ENCODE measurements at places on chromosomes 2 and 18.

DNA sequence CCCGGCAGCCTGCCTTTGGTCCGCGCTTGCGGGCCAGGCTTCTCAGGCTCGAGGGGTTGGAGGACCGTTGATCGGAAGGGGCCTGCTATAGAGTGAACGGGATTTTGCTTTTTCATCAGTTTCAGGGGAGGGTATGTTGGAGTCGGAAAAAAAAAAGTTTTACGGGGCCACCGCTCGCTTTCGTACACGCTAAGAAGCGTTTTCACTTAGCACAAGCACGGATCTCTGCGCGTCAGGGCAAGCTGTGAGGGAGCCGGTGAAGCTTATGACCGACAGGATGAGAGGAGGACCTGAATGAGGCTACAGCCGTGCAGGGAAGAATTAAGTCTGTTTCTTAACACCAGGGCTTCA is 443 bp downstream of the CPSF3 start:
- peak; percentile 65 for DNase-seq

DNA sequence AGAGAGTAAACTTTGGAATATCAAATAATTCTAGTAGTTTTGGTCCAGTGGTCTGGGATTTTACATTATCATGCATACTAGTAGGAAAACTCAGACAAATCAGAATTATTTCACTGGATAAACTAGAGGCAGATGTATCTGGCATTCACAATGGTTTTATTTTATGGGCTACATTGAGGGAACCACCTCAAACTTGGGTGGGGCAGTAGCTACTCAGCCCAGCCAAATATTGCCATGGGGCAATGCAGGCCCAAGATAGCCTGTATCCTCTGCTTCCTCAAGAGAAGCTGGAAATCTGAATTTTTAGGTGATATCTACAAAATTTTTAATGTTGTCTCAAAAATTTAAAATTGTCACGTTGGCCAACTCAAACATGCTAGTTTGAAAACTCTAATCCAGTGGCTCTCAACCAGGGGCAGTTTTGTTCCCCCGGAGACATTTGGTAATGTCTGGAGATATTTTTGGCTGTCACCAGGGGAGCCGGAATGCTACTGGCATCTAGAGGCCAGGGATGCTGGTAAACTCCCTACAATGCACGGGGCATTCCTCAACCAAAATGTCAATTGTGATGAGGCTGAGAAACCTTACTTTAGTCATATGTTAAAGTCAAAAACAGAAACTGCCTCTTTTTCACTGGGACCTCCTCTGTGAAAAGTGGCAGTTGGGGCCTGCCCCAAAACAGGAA is 172.8 kb upstream of the SPRED2 start:
- DNase-seq = no peak

DNA sequence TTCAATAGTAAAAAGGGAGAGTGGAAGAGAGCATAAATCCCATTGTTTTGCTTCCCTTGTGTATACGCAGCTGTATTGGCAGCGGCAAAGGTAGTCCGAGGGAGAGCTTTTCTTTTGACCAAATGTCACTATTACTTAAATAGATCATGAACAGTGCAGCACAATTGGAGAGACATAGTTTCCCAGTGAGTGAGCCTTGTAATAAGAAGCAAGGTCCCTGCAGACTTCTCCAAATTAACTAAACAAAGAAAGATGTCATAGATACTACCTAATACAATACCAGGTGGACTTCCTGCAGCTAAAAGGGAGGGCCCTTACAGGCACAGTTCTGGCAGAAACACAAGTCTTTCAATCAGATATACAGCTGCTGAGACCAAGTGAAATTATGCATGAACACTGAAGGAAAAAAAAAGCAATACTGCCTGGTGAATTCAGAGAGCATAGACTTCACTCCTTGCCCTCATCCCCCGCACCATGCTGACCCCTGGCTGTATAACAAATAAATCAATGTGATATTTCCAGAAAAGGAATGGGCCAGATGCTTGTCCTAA is 404.7 kb upstream of the CDH2 start:
- no peak for DNase-seq

DNA sequence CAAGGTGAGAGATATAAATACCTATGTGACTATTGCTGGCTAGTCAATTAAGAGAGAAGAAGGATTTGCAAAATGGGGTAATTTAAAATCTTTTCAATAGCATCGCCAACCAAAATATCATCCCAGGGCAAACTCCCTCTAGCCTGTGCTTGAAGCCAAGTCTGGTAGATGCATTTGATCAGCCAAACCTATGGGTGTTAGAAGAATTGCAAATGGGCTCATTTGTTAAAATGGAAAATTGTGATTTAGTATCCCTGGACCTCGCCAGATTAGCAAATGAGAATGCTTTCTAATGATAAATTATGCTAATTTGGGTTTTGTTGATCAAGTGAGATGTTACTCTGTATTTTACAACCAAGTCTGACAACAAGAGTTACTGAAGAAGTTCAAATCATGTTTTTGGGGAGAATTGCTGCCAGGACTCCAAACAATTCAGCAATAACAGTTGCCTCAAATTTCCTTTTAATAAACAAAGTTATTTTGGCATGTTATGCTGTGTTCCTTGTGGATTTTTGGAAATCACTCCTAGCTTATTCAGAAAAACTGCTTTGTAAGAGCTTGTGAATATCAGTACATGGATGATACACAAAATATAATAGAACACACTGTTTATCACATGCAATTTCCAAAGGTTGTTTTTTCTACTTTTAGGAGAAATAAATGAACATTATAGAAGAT is 272.5 kb upstream of the PARD3B start:
- DNase-seq = no peak

- peak; percentile 84 for DNase-seq
These were observed 12.7 kb upstream of the FHOD3 start for GRCh38 chr18:36284671-36285295.

GRCh38 chr2:158013891-158014290 is 87.8 kb upstream of the UPP2 start:
- DNase-seq = no peak

DNA sequence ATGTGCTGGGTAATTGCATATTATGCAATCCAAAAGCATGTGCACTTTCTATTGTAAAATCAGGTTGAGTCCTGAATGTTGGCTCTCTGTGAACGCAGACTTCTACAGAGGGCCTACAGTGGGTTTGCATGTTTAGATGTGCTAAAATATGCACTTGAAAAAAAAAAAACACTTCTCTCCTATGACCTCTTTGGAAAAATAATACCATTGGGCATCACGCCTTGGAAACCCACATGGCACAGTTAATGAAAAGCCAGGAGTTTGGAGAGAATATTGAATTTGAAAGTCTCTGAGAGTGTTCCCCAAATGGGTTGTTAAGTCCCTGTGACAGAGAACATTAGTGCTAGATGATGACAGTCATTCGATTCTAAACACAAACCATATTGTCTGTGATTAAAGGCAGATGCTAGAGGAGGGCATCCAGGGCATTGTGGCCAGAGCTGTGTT is 710.4 kb upstream of the PIK3C3 start:
- DNase-seq = no peak

DNA sequence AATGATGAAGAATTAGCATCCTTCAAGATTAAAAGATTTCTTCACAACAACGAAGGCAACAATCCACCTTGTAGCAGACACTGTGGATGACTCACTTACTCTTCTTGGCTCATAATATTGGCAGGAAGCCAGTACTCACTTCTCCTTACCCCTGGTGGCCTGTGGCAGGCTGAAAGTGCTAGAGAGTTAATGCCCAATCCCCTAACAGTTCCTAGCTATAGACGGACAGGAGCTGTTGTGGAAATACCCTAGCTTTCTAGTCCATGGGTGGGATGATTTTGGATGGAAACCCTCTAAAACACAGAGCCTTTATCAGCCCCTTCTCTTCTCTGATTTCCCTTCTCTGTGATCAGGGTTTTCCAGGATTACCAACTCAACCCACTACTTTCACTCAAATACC is 128.6 kb upstream of the NYAP2 start:
- DNase-seq = peak; percentile 88

- no peak for DNase-seq
These were observed 148.3 kb downstream of the KLHL29 start for GRCh38 chr2:23533338-23533695.

- no peak for DNase-seq
These were observed 45.5 kb upstream of the MSH2 start for GRCh38 chr2:47357483-47357882.

DNA sequence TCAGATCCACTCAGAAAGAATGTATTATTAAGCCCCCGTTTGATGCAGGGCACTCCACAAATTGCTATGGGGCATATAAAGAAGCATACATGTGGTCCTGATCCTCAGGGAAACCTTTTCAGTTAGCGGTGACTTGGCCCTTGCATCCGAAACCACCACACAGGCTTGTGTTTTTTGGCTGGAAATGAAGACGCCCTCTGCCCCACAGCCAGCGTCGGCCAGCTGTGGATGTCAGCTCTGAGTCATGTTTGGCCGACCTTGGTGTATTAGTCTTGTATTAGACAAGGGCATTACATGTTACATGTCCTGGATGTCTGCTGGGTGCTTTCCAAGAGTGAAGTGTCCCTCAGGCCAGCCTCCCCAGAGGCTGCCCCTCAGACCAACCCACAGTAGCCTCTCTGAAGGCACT is 107.6 kb upstream of the MAP3K20 start:
- no peak for DNase-seq

- DNase-seq = peak; percentile 65
These were observed 506 bp downstream of the BMPR2 start for GRCh38 chr2:202376460-202377206.

DNA sequence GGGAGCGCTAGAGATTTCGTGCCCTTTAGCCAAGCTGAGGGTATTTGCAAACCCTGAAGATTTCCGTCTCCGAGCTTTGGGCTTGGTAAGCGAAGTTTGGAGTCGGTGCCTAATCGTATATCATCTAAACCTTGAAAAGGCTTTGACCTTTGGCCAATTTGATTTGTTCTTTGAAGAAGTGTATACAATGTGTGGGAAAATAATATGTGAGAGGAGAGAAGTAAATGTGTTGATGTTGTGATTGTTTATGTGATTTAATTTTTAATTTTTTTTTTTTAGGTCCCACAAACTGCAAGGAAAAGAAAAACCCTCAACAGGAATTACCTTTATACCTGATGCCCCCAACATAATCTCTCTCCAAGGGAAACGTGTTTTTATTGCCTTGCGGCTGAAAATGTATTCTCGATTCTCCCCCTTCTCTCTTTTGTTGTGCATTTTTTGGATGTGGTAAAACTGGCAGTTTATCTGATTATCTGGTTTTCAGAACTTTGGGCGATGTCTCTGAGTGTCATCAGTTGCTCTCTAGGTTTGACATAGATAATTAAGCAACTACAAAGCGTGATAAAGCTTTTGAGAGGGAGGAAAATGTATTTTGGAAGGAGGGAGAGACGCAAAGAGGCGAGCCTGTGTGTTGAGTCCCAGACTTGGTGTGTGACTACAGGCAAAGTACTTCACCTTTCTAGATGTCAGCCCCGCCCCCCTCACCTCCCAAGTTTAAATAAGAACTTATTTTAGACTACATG is 912 bp upstream of the FBXO11 start:
- peak; percentile 48 for DNase-seq

DNA sequence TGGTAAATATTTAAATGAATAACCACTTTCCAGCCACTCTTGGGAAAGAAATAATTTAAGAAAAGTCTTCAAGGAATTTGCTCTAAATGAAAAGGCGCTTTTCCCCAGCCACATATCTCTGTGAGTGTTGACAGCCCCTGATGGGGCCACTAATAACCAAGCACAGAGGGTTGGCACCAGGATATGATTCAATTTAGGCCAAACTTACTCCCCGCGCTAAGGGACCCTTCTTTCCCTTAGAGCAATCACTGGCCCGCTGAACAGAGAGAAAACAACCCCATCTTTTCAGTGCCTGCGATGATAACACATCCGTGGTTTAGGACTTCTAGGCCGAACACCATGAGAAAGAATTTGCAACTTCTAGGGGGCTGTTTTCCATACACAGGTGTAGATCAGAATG is 310.8 kb downstream of the EIPR1 start:
- DNase-seq = no peak

DNA sequence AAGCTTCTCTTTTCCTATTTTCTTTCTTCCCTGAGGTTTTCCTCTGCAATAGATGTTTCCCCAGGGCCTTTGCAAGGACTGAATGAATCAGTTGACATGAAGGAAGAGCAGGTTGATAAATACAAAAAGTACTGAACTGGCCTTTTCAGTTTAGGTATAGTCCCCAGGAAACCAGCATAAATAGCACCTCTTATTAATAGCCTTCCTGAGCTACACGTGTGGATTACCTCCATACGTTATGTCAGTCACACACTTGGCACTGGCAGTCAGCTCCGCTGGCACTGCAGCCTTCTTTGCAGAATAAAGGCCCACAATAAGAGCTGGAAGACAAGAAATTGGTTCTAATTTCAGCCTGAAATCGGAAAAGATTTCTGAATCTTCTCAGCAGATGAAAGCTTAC is 60.7 kb downstream of the KCTD18 start:
- no peak for DNase-seq

DNA sequence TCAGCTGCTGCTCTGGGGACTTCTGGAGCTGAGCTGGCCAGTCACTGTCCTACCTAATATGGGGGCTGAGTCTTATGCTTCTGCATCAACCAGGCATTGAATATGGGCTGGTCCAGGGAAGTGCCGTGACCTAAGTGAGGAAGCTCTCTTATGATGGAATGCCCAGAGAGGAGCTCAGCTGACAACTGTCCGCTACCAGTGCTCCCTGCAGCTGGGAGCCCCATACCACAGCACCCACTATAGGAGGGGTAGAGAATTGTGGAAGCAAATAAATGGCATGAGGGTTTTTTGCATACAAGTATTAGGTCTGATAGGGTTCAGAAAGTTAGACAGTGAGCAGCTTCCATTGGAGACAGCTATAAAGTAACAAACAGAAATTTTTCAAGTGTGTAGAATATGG is 4.5 kb downstream of the TIMM21 start:
- peak; percentile 47 for DNase-seq

GRCh38 chr18:34258176-34258575 is 33.5 kb upstream of the NOL4 start:
- DNase-seq = no peak

DNA sequence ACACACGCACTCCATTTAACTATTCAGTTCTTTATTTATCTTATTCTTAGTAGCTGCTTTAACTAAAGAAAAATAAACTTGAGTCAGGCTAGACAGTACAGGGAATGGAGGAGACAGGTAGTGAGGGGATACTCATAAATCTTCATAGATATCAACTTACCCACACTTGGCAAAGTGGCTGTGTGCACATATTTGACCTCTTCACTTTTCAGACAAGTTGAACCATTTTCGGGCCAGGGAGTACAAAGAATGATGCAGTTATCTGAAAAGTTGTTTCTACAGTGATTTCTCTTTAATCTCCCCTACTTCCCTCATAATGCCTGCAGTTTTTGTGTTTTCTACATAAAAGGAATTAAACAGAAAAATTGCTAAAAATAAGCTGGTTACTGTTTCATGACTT is 307.5 kb downstream of the GULP1 start:
- no peak for DNase-seq

DNA sequence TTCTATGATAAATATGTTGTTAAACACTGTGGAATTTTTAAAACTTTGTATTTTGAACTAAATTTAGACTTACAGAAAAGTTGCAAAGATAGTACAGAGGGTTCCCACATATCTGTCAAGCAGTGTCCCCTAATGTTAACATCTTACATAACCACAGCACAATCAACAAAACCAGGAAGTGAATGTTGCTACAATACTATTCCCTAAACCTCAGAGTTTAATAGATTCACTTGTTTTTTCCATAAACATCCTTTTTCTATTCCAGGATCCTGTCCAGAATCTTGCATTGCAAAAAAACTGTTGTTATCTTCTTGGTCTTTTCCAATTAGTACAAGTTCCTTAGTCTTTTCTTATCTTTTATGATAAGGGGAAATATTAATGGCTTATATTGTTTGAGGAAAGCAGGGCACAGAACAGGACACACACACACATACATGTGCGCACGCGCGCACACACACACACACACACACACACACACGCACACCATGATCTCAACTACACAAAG is 251.1 kb upstream of the TRIB2 start:
- DNase-seq = no peak

GRCh38 chr2:174210862-174211261 is 37.5 kb downstream of the OLA1 start:
- DNase-seq = no peak

Data from NAMALWA (cell line).